Activated naive CD8-positive, alpha-beta T cell treated with anti-CD3 and anti-CD28 coated beads, Interleukin-2, amount 10 ng/mL, durations not matched to agents 7 days and 5 days (primary cell): ENCODE measurements at places on chromosomes 4 and X. TPM values are rescaled to one million over a fixed set of nuclear protein-coding genes. Genes with fewer than 3 reads are reported as not detected.

The BEX1 gene
- total RNA-seq: not detected

The NIPAL1 gene
- 0.97 TPM for total RNA-seq

The CYBB gene
- total RNA-seq: 5.3 TPM

The VCX2 gene
- not detected for total RNA-seq

The OPHN1 gene
- total RNA-seq: 0.44 TPM

The TCEAL7 gene
- total RNA-seq: not detected

The AREG gene
- total RNA-seq: not detected

The PABPC1L2A gene
- not detected for total RNA-seq

The CT47B1 gene
- not detected for total RNA-seq

The CTAG1B gene
- not detected for total RNA-seq

The ENPEP gene
- total RNA-seq: 0.58 TPM
